ENCODE measurements at places on chromosomes 2 and 18. TPM values are rescaled to one million over a fixed set of nuclear protein-coding genes. Genes with fewer than 3 reads are reported as not detected.

The TLX2 gene
- total RNA-seq: not detected

The IL36A gene
- total RNA-seq: not detected

The UGT1A4 gene
- 136 TPM for total RNA-seq

The SLC38A11 gene
- total RNA-seq: 1.7 TPM

- no peaks in the 10 kb centered on the region for H3K27me3 ChIP-seq
- H3K36me3 ChIP-seq: no peaks in the 10 kb centered on the region
- no peaks in the 10 kb centered on the region for H3K4me1 ChIP-seq
- DNase-seq: no peak
- H3K27ac ChIP-seq: no peak overlapping the region
- no peak overlapping the region for H3K4me3 ChIP-seq
Measured at GRCh38 chr2:102424754-102425153, 1.8 kb downstream of the IL18RAP start.

GRCh38 chr2:102100371-102101096 lies 42.0 kb upstream of the IL1R1 start:
- H3K4me3 ChIP-seq: no peak overlapping the region
- H3K27me3 ChIP-seq: no peaks in the 10 kb centered on the region
- H3K36me3 ChIP-seq: no peaks in the 10 kb centered on the region
- H3K27ac ChIP-seq: peak overlapping the region; percentile 96

GRCh38 chr2:8538531-8538930 lies 143.3 kb upstream of the ID2 start:
- H3K4me3 ChIP-seq: no peak overlapping the region
- peaks cover 15% of the 10 kb centered on the region for H3K4me1 ChIP-seq
- no peaks in the 10 kb centered on the region for H3K36me3 ChIP-seq
- no peaks in the 10 kb centered on the region for H3K27me3 ChIP-seq
- no peak for DNase-seq

DNA sequence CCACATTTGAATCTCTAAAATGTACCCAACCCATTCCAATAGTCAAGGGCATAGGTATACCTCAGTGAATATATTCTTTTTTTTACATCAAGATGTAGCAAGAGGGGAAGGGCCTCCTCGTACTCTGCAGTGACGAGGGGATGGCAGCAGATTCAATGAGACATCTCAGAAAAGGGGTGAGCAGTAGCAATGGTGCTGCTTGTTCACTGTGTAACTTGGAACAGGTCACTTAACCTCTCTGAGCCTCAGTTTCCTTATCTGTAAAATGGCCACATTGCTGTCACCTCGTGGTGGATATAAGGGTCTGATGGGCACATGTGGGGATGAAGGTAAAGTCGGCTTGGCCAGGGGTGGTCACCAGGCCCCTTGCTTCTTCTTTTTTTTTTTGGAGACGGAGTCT lies 221.6 kb downstream of the SEPTIN10 start:
- no peaks in the 10 kb centered on the region for H3K36me3 ChIP-seq
- DNase-seq: no peak
- H3K4me1 ChIP-seq: no peaks in the 10 kb centered on the region

- no peak overlapping the region for H3K27ac ChIP-seq
- H3K27me3 ChIP-seq: no peaks in the 10 kb centered on the region
- no peak for DNase-seq
Measured at GRCh38 chr2:219739066-219739465, 111.6 kb downstream of the SLC4A3 start.

GRCh38 chr2:112189001-112189556 lies 50.9 kb downstream of the FBLN7 start:
- H3K4me3 ChIP-seq: no peak overlapping the region
- no peaks in the 10 kb centered on the region for H3K36me3 ChIP-seq
- no peaks in the 10 kb centered on the region for H3K27me3 ChIP-seq

DNA sequence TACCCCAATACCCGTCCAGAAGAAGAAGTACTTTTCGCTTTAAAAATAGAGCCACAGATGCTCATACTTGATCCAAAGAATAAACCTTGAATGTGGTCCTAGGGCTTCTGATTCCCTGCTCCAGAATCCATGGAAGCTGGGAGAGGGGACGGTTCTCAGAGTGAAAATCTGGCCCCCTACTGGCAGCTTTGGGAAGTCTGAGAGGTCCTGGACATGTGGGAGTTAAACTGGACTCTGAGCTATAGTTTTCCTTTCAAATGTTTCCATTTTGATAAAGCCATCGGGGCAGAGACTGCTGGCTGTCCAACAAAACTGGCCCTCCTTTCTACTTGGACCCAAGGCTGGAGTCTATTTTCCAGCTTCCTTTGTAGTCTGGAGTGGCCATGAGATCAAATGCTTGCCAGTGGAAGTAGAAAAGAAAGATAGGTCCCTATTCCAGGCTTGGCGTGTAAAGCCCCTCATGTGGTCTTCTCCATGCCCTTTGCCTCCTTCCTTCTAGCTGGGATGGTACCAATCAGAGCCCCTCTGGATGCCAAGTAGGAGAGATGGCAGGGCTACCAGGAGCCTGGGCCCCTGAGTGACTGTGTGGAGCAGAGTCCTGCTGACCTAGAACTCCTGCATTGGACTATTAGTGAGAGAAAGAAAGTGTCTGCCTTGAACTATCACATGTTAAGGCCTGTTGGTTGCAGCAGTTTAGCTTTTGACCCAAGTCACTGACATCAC lies 37.7 kb upstream of the TBC1D8 start:
- no peak overlapping the region for H3K27ac ChIP-seq
- H3K4me1 ChIP-seq: no peaks in the 10 kb centered on the region
- no peak overlapping the region for H3K4me3 ChIP-seq
- DNase-seq: no peak
- no peaks in the 10 kb centered on the region for H3K36me3 ChIP-seq

GRCh38 chr2:45610281-45611019 lies 617 bp downstream of the SRBD1 start:
- H3K27me3 ChIP-seq: no peaks in the 10 kb centered on the region
- H3K27ac ChIP-seq: peak overlapping the region; percentile 87
- peaks cover 7% of the 10 kb centered on the region for H3K4me1 ChIP-seq
- no peaks in the 10 kb centered on the region for H3K36me3 ChIP-seq

DNA sequence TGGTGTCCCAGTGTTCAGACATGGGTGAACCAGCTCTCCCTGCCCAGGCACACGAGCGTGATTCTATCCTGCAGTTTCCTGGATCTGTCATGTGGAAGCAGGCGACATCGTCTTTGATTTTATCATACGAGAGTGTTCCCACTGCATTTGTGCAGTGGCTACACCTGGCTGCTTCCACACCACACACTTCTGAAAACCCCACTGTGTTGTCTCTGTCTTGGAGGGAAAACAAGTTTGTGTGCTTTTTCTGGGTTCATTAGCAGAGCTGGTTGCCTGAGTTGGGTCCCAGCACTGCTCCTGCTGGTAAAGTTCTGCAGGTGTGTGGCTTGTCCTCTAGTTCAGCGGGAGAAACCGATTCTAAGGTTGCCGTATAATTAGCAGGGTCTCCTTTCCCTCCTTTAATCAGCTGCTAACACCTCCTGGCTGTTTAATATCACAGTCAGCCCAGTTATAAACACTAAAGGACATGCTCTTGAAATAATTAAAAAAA lies 58.5 kb upstream of the TWIST2 start:
- no peaks in the 10 kb centered on the region for H3K27me3 ChIP-seq
- H3K4me1 ChIP-seq: no peaks in the 10 kb centered on the region
- no peak overlapping the region for H3K27ac ChIP-seq
- H3K4me3 ChIP-seq: no peak overlapping the region
- no peaks in the 10 kb centered on the region for H3K36me3 ChIP-seq
